ENCODE measurements at places on chromosomes 2 and 18.

DNA sequence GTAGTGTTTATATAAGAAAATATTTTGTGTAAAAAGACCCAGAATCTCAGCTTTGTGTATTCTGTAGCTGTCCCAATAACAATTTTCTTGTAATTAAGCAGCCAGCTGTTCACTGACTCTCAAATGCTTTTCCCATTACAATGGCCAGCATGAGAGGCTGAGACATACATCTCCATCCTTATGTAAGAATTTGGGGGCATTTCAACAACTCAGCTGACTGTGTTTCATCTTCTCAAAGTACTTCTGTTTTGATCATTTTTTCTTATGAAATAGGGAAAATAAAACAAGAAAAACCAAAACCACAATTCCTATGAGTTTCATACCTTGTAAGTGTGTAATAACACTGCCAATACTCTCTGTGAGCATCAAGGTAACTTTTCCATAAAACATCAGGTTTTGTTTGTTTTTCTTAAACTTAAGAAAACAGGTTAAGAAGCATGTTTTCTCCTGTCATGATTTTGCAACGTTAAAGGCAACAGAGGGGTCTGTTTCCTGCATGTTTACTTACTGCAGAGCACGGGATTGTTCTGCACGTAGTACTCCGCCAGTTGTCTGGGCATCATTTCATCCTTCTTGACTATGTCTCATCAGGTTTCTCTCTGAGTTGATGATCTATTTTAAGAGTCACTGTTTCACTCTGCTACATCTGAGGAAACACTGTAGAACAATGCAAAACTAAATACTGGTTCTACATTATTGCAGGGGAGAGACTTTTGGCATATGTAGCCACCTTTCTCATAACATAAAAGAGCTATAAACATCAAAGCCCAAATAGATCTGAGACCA, 62.9 kb upstream of the CYRIA start:
- DNase-seq, result no peak

- DNase-seq, result no peak
Observed at GRCh38 chr18:62258616-62259015, 66.5 kb upstream of the TNFRSF11A start.

- DNase-seq, result no peak
Observed at GRCh38 chr2:235082578-235083338, 130.9 kb downstream of the SH3BP4 start.

- no peak for DNase-seq
Observed at GRCh38 chr2:158835431-158835830, 40.3 kb downstream of the DAPL1 start.

DNA sequence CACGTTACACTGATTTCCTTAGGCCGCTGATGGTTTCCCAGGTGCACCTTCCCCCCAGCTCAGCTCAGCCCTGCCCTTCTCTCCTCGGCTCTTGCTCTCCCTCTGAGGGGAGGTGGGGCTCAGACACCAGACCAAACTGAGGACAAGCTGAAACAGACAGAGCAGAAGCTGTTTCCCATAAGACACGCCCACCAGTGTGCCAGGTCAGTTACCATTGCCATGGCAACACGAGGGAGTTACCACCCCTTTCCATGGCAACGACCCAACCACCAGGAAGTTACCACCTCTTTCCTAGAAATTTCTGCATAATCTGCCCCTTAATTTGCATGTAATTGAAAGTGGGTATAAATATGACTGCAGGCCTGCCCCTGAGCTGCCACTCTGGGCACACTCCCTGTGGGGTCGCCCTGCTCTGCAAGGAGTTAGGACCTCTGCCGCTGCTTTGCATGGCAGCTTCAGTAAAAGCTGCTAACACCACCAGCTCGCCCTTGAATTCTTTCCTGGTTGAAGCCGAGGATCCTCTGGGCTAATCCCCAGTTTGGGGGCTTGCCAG, 120.9 kb upstream of the SMIM21 start:
- DNase-seq, result no peak

- DNase-seq, result peak; percentile 55
Observed at GRCh38 chr2:218397820-218398436, 1.7 kb upstream of the CTDSP1 start.

GRCh38 chr18:48545757-48546321, 7.0 kb downstream of the CTIF start:
- DNase-seq, result no peak

- no peak for DNase-seq
Observed at GRCh38 chr2:10499911-10500521, 51.9 kb upstream of the ODC1 start.

DNA sequence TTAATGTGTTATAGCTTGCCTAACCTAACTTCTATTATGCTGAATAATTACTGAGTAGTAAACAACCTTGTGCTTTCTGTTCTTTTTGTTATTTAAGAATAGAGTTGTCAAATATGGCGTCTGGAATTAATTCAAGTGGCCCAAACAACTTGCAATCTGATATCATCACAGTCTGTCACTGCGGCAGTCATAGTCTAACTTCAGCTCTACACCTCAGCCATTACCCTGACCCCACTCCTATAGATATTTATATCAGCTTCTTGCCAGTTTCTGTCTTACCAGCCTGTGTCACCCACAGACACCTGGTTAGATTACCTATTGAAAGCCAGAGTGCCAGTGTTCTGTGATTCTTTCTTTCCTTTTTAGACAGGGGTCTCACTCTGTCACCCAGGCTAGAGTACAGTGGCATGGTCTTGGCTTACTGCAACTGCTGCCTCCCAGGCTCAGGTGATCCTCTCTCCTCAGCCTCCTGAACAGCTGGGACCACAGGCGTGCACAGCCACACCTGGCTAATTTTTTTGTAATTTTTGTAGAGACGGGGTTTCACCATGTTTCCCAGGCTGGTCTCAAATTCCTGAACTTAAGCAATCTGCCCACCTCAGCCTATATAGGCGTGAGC, 14.1 kb upstream of the KLHL41 start:
- no peak for DNase-seq

GRCh38 chr2:142741764-142742269, 135.6 kb upstream of the KYNU start:
- DNase-seq, result no peak

DNA sequence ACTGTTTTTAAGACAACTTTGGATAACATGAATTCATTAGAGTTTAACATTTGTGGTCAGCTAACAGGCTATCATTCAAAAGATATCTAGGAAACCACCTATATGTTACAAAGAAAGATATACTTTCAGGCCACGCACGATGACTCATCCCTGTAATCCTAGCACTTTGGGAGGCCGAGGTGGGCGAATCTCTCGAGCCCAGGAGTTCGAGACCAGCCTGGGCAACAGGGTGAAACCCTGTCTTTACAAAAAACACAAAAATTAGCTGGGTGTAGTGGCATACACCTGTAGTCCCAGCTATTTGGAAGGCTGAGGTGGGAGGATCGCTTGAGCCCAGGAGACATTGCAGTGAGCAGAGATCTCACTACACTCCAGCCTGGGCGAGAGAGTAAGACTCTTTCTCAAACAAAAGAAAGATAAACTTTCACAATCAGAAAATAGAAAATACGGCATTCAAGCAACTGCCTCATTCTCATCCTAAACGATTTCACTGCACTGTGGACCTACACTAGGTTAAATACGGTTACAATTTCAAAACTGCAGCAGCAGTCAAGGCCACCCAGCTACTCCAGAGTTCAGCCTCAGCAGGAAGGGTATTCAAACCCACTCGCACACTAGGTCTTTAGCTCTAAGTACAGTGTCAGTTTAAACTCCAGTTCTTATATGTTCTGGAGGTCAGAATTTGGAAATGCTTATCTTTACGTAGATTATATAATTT, 250.0 kb upstream of the SLC39A10 start:
- DNase-seq, result no peak

DNA sequence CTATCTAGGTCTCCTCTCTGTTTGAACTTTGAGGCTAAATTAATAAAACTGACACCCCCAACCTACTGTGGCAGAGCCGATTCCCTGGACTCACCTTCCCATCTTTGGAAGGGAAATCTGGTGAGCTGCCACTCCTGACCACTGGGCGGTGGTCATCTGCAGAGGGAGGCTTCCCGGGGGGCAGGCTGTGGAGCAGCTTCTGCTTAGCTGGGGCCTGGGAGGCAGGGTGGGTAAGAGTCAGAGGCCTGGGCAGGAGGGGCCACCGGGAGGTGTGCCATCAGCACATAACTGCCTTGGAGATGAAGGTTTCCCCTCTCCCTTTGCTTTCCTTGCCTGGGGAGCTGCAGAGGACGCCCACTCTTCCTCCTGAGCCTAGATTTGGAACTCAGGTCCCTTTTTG, 2.3 kb upstream of the NPPC start:
- DNase-seq, result no peak

- DNase-seq, result no peak
Observed at GRCh38 chr2:109218087-109218791, 89.2 kb downstream of the SH3RF3 start.

DNA sequence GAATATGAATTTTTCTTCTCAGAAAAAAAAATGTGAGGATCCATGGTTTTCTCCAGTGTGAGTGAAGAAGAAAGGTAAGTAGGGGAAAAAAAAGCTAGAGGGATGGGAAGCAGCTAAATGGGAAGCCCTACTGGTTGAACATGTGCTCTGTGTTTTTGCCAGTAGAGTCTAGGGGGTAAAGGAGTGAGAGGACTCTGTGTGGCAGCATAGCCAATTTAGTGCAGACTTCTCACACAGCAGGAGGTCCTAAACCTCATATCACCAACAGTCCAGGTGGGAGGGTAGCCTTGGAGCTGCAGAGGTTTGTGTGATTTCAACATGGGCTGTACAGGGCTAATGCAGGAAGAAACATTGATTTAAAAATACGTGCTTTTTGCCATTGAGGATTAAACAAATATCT, 334.5 kb upstream of the SPHKAP start:
- no peak for DNase-seq

Data from 8988T (cell line).